Eye (tissue), 1 donor: ENCODE measurements at places on chromosomes 4 and X.
A peak's percentile ranks its signal among the peaks of the same experiment; 100 is the strongest.

GRCh38 chrX:123610915-123611314 lies 121.9 kb downstream of the THOC2 start:
- no peak for DNase-seq

DNA sequence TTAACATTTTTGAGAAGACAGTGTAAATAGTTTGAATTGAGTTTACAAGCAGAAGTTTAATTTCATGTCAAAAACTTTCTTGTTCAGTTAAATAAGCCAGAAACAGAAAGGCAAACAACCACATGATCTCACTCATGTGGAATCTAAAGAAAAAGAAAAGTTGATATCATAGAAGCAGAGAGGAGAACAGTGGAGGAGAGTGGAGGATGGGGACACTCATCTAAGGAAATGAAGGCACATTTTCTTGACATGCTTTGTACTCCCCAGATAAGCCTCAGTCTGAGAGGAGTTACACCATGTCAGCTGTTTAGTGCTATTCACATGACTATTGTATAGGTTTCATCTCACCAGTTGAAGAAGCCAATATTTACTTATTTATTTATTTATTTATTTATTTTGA lies 13.5 kb downstream of the SNCA start:
- no peak for DNase-seq

GRCh38 chr4:1211891-1212545 lies 36.9 kb downstream of the CTBP1 start:
- DNase-seq = no peak

DNA sequence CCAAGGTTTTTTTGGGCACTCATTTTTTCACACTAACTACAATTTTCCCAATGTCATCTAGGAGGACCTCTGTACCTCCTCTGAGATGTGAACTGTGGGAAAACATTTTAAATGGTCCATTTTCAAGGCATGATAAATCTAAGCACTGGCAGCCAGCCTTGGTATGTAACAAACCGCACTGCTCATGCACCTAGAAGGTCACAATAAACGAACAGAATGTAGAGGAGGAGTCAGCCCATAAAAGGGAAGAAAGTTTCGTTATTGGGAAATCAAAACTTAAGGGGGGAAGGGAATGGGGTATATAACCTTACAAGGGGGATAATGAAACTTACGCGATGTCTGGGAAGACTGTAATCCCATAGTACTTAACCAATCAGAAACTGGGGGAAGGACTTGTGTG lies 16.4 kb downstream of the COX18 start:
- no peak for DNase-seq

DNA sequence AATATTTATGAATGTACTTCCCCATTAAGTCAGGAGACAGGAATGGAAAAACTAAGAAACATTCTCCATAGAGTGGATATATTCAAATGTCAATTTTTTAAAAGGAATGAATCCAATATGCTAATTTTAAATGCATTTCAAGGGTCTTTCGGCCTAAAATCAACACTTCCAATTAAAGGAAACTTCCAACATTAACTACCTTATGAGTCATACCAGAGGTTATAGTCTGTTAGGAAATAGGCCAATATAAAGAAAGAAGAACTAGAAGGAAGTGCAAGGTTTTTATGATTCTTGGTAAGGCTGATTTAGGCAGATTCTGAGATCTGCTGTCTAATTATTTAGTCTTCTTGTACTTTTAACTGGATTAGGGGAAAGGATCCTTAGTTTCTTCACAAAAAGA lies 260.1 kb upstream of the EDNRA start:
- DNase-seq = no peak

DNA sequence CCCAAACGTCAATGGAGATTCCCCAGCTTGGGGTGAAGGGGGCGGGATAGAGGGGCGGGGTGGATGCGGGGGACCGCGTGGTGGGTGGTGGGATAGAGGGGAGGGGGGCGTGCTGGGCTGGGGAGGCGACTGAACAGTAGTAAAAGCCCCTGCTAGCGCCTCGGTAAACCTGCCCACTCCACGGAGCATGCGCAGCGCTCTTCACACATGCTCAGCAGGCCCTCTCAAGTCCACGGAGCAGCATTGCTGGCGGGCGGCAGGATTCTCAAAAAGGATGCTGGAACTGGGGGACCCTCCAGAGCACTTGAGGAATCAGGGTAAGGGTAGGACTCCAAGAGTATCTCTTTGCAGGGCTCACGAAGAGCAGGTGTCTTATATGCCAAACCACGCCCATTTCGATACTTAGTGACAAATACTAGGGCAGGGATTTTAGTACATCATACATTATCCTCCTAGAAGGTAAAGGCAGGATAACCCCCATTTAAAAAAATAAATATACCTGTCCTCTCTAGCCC lies 378 bp upstream of the RPS6KA6 start:
- DNase-seq = peak; percentile 89

- DNase-seq = no peak
Measured at GRCh38 chrX:147069926-147070325, 255.4 kb upstream of the CXorf51A start.

- DNase-seq = no peak
Measured at GRCh38 chr4:32192363-32192762, 1472.2 kb downstream of the PCDH7 start.

DNA sequence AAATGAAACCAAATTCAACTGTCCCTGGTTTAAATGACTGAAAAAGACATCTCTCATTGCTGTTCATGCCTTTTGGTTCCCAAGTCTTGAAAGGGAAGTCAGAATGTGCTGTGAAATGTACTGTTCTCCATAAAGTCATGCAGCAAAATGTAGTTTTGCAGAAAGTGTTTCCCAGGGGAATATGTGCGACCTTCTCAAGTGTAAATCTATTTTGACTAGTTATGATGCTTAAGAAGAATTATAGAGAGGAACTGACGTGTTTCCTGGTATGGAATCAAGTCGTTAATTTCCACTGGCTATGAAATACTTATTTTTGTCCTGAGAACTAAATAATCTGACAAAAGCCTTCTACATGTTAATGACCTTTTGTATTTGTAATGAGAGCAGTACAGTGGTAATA lies 223.1 kb downstream of the CLCN4 start:
- DNase-seq = peak; percentile 35

GRCh38 chr4:38611676-38612075 lies 52.3 kb upstream of the KLF3 start:
- no peak for DNase-seq

- peak; percentile 1 for DNase-seq
Measured at GRCh38 chr4:5371415-5372190, 320.3 kb downstream of the STK32B start.

DNA sequence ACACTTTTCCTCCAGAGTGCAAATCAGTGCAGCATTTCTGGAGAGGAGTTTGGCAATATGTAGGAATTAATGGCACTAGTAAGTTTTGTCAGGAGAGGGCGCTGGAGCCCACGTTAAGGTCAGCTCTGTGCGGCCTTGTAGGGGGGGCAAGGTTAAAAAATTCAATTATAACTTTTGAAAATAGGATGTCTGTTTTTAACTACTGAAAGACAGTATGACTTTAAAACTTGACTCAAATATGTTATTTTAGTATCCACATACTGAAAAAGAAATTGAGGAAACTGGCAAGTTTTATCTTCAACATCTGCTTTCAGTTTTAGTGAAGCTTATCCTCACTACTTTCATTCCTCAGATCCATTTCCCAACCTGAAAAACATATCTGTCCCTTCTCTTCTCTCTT lies 30.9 kb upstream of the HSD17B13 start:
- DNase-seq = peak; percentile 68

DNA sequence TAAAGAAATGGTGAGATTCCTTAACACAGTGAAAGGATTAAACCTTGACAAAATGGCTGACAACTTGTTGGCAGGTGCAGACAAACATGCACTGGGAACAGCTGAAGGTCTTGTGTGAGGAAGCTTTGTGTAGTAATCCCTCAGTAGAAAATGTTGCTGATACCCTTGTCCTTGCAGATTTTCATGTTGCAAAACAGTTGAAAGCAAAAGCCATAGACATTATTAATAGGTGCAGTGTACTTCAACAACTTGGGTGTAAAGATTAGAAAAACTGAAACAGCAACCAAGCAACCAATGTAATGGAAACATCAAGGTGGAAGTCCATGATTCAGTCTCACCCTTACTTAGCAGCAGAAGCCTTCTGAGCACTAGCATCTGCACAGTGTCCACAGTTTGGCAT lies 29.8 kb downstream of the UGT2B7 start:
- DNase-seq = no peak

- DNase-seq = no peak
Measured at GRCh38 chr4:16573206-16573605, 325.2 kb downstream of the LDB2 start.

GRCh38 chr4:148795156-148795864 lies 353.1 kb upstream of the NR3C2 start:
- DNase-seq = no peak

DNA sequence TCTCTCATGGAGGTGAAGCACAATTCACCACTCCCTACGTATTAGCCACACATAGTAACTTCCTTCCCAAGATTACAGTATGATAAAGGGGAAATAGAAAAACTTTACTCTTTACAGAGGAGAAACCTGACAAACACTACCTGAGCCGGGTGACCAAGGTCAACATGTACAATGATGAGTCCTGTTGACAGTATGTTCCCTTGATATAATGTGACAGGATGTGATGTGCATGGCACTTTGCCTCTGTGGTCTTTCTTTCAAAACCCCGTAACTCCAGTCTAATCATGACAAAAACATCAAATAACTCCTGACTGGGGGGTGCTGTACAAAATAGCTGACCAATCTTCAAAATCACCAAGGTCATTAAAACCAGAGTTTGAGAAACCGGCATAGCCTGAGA lies 60.6 kb downstream of the CD99L2 start:
- DNase-seq = no peak

- no peak for DNase-seq
Measured at GRCh38 chrX:120439921-120440320, 29.2 kb downstream of the LAMP2 start.

GRCh38 chr4:140277576-140277975 lies 95.9 kb upstream of the SCOC start:
- DNase-seq = no peak

GRCh38 chrX:23901805-23902204 lies 5.9 kb downstream of the APOO start:
- DNase-seq = peak; percentile 74

GRCh38 chrX:25143596-25143995 lies 127.8 kb upstream of the ARX start:
- no peak for DNase-seq

DNA sequence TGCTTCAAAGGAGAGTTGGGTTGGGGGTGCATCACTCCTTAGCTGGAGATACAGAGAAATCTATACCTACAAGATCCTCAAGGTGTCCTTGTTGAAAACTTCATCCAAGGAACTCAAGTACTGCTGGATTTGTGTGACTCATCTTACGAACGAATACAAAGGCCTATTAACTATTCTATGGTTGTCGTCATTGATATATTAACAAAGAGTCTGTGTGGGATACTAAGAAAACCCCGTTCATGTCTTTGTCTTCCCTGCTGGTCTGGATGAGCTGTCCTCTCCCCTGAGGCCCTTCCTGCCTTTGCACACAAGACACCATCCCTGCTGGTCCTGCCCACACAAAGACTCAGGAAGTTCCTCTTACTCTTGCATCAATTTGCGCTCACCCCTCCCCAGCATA lies 54.9 kb upstream of the IRF2 start:
- DNase-seq = no peak

DNA sequence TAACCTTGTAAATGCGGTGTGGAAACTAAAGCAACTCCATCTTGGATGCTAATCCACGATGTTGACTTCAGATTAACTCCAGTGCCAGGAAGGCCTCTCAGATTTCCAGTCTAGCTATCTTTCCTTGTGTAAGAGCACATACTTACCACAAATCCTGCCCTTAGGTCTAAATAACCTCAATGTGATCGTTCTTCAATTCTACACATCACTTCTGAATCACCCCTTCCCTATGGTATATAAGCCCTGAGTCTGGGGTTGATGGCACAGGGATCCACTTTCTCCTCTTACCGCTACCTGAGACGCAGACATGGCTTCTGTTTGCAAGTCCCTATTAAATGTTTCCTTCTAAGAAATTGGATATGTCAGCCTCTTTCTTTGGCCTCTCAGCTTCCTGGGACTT lies 17.5 kb upstream of the ZNF41 start:
- DNase-seq = no peak

DNA sequence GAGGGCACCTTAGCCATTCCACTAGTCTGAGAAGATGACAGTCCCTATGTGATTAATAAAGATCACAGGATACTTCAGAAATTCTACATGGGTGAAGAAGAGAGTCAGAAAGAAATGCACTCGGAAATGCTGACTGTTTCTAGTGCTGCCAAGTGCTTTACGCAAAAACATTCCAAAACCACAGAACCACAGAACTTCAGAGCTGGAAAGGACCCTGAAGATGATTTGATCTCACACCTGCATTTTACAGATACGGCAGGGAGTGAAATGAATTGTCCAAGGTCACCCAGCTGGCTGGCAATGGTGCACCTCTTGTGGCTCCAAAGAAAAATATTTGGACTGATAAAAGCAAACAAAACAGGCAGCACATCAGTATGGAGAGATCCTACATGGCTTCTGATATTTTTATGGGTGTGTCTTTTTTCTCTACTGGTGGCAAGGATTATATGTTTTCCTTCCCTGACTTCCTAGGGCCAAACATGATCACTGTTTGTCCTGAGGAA lies 115.9 kb downstream of the MAML3 start:
- no peak for DNase-seq

DNA sequence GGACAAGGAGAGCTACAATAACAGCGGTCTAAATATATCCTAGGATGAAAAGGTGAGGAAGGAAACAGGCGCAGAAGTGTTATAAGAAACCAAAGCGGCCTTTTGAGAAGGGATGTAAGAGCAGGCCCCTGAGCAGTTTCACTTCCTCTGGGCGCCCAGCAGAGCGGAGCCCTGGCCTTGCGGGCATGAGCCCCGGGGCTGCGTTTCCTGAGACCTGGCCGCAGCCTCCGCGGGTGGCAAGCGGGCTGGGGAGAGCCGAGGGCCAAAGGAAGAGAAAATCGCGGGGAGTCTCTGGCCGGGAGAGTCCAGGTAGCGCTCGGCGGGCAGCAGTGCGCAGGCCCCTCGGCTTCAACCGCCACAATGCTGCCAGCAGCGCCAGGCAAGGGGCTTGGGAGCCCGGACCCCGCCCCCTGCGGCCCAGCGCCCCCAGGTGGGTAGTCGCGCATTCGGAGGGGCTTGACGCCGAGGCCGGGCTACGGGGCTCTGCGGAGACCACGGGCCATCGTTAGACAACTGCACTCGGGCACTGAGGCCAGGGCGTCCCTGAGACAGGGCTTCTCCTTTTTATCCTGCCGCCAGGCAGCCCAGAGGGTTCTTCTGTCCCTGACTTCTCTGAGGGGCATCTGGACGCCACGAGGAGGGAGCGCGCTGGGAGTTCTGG lies at the start of gene BANK1:
Gene BANK1, plus strand, starts transcription at position 210 of the 661 bp plus-strand sequence. Its CDS starts 151 bp downstream, at position 361.
- peak; percentile 79 for DNase-seq

DNA sequence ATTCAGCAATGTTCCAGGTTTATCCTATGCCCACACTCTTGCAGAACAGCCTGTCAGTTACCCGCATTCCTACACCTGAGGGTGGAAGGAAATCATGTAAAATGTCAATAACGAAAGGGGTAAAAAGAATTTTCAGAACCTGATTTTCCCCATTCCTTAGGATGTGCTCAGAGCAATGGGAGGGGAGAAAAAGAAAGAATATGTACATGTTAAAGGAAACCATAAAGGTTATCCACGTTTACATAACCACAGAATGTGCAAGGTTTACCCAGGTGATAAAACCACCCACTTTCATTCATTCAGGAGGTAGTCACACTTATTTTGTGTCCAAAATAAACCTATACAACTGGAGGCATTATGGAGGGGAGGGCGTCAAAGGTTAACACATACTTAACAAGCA lies 335.5 kb downstream of the ZNF674 start:
- DNase-seq = no peak

- DNase-seq = peak; percentile 41
Measured at GRCh38 chr4:95957759-95958158, 117.9 kb downstream of the PDHA2 start.

GRCh38 chr4:153705743-153706468 lies 21.8 kb downstream of the TLR2 start:
- DNase-seq = no peak

- DNase-seq = peak; percentile 44
Measured at GRCh38 chr4:24704149-24704548, 91.2 kb upstream of the SOD3 start.
